ENCODE measurements at places on chromosomes 16 and 17. TPM values are rescaled to one million over a fixed set of nuclear protein-coding genes. Genes with fewer than 3 reads are reported as not detected.

Gene FOXC2
- polyA plus RNA-seq: 0.57 TPM

Gene UMOD
- polyA plus RNA-seq: not detected

Gene TCAP
- polyA plus RNA-seq: 399 TPM

Gene FUS
- polyA plus RNA-seq: 351 TPM

Gene PRSS53
- polyA plus RNA-seq: 4.9 TPM
